ENCODE measurements at places on chromosomes 16 and 17. TPM values are rescaled to one million over a fixed set of nuclear protein-coding genes. Genes with fewer than 3 reads are reported as not detected.

DNA sequence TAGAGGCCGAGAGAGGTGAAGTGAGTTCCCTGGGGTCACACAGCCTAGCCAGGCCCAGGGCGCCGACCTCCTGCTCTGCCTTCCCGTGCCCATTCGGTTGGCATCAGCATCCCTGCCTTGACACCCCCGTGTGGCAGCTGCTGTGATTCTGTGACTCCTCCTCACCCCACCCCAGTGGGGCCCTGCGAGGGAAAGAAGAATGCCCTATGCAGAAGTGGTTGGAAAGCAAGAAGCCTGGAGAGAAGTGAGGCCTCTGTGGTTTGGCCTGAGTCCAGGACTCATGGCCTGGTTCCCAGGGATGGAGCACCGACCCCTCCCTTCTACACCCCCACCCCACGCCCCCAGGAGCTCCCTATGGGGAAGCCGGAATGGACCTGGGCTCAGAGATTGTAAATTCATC is 296.2 kb downstream of the SEC14L1 start:
- DNase-seq, result peak; percentile 24

DNA sequence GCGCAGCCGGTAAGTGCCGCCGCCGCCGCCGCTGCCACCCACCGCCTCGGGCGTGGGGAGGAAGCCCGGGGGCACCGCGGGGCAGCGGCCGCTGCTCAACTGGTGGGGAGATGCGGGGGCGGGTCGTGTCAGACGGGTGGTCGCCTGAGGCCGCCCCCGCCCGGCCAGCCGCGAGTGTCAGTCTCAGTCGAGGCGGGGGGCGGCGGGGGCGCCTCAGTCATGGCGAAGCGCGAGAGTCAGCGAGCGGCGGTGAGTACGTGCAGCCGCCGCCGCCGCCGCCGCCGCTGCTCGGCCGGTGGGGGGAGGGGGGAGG is 76.2 kb downstream of the CHD9 start:
- DNase-seq, result no peak

DNA sequence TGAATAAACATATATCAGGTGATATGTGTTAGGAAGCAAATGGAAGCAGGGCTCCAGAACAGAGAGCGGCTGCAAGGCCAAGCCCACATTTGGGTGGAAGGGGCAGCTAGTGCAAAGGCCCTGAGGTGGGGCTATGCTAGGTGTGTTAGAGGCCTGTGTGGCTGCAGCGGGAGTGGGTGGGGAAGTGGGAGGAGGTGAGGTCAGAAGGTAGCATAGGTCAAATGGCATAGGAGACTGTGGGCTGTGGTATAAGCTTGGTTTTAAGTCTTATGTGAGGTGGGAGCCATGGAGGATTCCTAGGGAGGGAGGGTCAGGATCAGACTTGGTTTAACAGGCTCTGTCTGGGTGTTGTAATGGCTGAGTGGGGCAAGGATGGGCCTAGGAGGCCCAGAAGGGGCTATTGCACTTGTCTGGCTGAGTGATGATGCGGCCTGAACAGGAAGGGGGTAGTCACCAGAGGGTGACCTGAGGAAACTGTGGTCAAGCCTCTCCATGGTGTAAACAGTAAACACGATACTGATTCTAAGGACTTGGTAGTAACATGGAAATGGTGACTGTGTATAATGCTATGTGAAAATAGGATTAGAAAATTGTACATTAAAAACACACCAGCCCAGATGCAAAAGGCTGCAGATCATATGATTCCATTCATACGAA is 31.1 kb downstream of the RAI1 start:
- DNase-seq, result peak; percentile 45

The MT1A gene
- not detected for total RNA-seq

The CHST4 gene
- total RNA-seq, result not detected

The C17orf100 gene
- total RNA-seq, result 2.3 TPM

- DNase-seq, result no peak
These were observed 12.5 kb upstream of the SLC16A11 start for GRCh38 chr17:7056386-7056785.

The KRT24 gene
- 8.3 TPM for total RNA-seq

DNA sequence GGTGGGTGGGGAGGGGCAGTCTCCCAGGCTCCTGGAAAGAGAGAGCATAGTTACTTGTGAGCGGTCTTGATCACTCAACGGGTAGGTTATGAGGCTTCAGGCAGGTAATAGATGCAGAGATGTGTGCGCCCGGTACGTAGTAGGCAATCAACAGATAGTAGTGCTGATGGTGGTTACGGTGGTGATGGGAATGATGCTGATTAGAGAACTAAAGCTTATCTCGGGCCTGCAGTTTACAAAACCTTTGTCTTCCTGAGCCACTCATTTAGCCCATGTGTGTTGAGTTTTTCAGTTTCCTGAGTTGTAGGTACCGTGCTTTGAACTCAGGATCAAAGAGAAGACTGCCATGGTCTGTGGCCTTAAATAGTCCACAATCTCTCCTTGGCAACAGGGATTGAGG is 401.0 kb downstream of the SNX29 start:
- DNase-seq, result no peak

The GPR179 gene
- not detected for total RNA-seq

The C1QTNF8 gene
- total RNA-seq, result not detected

- DNase-seq, result no peak
These were observed 17.8 kb upstream of the KIF19 start for GRCh38 chr17:74307984-74308773.

- no peak for DNase-seq
These were observed 25.6 kb downstream of the IL21R start for GRCh38 chr16:27427538-27427937.

- DNase-seq, result no peak
These were observed 854.1 kb downstream of the KCNJ2 start for GRCh38 chr17:71023249-71024030.

- peak; percentile 54 for DNase-seq
These were observed 1.4 kb downstream of the NT5M start for GRCh38 chr17:17304521-17304985.

DNA sequence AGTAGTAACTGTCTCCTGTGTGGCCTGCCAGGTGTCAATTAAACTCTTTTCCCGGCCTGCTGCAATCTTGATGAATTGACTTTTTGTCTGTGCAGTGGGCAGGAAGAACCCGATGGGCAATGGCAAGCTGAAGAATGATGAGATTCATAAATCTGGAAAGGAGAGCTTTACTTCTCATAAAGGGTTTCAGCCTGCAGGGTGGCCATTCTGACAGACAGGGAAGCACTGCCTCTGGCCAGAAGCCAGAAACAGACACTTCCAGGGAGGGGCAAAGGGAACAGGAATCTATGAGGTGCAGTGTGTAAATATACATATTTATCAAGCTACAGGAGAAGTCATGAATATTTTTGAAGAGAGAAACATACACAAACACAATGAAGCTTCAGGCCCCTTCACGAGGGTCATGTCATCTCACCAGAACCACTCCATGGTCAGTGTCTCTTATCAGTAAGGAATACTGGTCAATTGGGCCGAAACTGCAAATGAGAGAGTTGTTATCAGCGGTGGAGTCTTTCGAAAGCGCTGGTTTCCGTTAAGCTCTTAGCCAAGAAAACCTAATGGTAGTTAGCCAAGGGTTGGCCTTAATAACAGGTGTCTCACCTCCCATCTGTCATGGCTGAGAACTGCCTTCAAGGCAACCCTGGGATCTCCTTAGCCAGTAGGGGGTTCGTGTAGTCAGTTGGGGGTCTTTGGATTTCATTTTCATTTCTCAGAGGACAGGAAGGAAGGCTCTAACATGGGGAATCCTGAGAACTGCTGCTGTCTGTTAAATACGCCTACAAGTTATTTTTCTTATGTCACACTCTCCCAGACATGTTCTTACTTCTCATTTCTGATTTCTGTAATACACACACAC is 1.2 kb upstream of the NARF start:
- DNase-seq, result no peak

DNA sequence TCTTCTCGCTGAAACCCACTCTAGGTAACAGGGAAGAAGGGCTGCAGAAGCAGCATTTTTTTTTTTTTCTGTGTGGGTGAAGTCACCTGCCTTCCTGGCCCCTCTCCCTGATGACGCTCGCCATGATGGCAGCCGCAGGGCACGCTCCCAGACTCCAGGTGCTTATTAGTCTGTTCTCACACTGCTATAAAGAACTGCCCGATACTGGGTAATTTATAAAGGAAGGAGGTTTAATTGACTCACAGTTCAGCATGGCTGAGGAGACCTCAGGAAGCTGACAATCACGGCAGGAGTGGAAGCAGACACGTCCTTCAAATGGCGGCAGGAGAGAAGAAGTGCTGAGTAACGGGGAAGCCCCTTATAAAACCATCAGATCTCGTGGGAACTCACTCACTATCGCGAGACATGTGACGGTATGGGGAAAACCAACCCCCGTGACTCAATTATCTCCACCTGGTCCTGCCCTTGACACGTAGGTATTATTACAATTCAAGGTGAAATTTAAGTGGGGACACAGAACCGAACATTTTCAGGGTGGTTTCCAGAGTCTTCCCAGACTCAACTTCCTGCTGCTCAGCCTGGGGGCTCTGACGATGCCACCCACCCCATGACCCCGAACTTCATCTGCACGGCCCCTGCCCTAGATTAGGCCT is 34.9 kb upstream of the NLRP1 start:
- DNase-seq, result no peak

GRCh38 chr16:87742781-87743490 is 22.9 kb downstream of the KLHDC4 start:
- no peak for DNase-seq

- peak; percentile 82 for DNase-seq
These were observed 98.3 kb downstream of the PITPNC1 start for GRCh38 chr17:67475161-67475937.

The PLA2G10 gene
- total RNA-seq, result 5.8 TPM

Measured in Peyer's patch (tissue), 4 donors.